Stimulated activated CD8-positive, alpha-beta memory T cell treated with anti-CD3 and anti-CD28 coated beads, Interleukin-4, amount 100 ng/mL, for 4 hours (primary cell): ENCODE measurements at places on chromosomes 7 and 10.

DNA sequence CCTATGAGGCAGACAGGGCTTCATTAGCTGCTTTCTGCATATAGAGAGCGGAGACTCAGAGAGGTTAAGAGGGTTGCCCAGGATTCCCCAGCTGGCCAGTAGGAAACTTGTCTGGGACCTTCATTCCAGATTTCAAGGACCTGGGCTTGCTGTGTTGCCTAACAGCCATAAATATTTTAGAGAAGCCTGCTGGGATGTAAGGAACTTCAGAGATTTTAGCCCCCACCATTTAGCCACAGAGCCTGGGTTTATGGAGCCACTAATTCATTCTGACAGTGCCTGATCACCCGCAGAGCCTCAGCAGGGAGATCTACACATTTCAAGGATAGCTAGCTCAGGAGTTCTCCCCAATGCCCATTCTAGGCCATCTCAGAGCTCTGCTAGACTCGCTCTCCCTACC is 56.6 kb upstream of the TRUB1 start:
- DNase-seq: no peak

GRCh38 chr7:157769526-157770215 is 432.9 kb downstream of the DNAJB6 start:
- DNase-seq: no peak

- DNase-seq: no peak
Observed at GRCh38 chr10:126972635-126973414, 67.6 kb downstream of the DOCK1 start.

DNA sequence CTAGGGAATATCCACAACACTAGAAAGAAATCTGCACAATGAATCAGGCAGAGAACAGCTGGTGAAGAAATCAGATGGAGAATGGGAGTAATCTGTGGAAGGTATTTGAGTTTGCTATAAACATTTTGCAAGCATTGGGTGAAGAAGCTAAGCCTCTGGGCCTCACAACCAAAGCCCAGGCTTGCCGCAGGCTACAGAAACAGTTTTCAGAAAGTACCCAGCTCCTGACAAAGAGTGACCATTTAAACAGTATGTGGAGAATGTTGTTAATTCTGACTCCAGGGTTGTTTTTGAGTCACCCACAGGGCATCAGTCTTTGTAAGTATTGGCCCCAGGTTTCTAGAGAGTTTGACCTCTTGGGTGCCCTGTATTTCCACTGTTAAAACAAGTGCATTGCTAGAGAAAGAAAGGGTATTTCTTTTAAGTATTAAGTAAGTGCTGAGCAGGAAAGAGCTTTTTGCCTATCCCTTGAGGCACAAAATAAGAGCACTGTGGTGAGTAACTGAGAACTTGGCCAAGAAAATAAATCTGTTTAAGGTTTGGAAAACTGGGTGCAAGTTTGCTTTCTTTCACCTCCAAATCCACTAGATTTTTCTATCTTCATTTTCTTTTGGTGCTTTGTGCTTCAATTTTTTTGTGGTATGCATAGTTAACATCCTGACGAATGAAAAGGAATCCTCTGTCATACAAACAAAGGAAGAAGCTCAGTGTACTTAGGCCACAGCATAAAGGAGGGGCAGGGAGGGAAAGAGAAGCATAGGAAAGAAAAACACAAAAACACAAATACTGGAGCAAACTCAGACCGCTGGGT is 691.8 kb downstream of the SUGCT start:
- DNase-seq: no peak

DNA sequence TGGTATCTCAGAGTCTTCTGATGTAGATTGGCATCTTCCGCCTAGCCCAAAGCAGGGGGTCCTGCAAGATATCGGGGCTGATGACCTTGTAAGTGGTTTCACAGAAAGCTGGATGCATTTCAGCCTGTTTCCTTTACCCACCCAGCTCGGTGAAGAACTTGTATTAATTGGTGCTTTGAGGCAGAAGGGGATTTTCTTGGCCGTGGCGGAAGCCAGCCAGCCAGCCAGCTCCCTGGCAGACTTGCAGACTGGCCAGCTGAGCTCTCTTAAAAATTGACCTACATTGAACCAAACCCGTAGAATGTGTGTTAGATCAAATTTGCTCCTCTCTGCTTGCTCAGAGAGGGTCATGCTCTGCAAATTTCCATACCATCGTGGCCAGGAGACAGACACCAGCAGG is 218.4 kb downstream of the ADAM12 start:
- no peak for DNase-seq

- DNase-seq: no peak
Observed at GRCh38 chr10:73867126-73867807, 7.1 kb downstream of the CAMK2G start.

- DNase-seq: no peak
Observed at GRCh38 chr7:1651031-1651446, 19.0 kb upstream of the ELFN1 start.

DNA sequence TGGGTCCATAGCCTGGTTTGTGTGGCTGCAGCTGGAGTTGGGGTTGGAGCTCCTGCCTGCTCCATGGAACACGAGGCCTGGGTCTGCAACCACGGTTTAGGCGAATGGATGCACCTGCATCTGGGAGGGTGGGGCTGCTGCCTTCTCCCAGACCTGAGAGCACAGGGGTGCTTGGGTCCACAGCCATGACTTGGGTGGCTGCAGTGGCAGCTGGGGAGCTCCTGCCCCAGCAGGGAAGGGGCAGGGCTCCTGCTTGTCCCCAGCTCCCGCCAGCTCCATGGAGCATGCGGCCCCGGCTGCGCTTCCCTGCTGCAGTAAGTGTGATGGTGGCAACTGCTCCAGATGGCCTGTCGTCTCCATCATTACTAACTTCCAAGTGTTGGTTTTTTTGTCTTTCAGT is 571.1 kb upstream of the LRRN3 start:
- DNase-seq: no peak

DNA sequence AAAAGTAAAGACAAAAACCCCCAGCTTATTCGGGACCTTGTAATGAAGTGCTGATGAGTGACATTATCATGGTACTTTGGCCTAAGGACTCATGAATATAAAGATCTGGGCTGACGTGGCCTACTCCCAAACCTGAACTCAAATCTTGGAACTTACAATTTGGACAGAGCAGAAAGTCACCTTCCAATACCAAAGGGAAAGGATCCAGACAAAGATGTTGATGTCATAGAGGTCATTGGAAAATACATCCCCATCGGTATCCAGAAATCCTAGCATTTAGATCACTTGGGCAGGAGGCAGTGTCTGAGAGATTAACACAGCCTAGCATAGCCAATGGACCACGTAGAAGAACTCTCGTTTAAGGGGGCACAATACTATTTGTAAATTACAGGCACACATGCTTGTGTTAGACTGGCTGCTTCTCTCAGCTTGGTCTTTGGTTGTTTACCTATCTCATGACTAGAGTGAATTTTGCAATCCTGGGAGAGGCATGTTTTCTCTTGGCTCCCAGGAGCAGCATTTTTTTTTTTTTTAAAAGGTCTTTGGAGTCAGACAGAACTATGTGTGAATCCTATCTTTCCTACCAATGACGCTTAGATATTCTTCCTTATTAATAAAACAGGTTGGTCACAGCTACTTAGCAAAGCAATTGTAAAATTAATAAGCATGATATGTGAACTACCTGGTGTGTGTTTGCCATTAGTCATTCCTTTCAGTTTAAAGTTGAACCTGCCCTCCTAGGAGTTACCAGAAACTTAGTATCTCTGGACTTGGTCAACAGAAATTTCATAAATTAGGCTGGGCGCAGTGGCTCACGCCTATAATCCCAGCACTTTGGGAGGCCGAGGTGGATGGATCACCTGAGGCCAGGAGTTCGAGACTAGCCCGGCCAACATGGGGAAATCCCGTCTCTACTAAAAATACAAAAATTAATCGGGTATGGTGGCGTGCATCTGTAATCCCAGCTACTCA is 27.8 kb upstream of the MRPS33 start:
- DNase-seq: no peak

GRCh38 chr7:155811895-155812761 is at the start of gene SHH:
TSS of gene SHH (minus strand) at chr7:155812463. CDS start at chr7:155812122, 341 bp downstream.
- DNase-seq: no peak

DNA sequence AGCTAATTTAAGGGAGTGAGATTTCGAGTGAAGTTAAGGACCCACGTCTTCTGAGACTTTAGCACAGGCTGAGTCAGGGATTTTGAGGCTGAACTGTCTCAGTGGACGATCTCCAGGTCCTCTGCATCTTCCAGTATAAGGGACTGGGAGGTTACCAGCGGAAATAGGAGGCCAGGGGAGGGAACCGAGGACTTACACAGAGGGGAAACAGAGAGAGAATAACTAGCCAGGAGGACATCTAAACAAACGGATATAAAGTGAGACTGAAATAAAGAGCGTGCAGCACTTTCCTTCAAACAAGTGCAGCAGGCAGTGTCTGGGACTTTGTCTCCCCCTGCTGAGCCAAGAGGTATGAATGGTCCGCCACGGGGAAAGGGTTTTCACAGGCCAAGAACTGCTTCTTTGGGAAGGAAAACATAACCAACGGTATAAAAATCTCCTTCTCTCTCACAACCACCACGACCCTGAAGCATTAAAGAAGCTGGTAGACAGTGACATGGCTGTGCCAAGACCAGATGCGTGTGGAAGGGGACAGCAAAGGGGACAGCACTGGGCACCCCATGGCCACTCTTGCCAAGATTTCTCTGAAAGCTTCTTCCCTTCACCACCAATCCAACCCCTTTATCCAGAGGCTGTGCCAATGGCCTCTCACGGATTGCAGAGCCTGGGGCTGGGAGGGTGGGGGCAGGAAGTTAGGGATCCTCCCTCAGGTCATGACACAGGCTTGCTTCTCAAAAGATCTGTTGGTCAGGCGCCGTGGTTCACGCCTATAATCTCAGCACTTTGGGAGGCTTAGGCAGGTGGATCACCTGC is 72.0 kb downstream of the SLC37A3 start:
- no peak for DNase-seq

DNA sequence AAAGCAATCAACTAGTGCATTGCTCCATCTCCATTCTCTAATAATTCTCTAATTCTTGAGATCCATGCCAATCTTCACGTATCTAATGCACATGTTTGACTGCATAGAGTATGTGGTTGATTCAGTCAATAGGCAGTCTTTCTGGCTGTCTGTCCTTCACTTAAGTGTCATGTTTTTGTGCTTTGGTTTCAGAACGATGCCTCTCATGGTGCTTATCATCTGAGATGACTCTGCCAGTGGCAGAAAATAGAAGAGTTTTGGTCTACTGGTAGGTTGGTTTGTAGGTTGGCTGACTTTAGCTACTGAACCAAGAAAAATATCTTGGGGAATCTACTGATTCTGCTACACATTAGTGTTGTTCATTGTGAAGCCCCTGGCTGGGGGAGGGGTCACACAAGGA is 364.2 kb downstream of the SFMBT2 start:
- DNase-seq: no peak

DNA sequence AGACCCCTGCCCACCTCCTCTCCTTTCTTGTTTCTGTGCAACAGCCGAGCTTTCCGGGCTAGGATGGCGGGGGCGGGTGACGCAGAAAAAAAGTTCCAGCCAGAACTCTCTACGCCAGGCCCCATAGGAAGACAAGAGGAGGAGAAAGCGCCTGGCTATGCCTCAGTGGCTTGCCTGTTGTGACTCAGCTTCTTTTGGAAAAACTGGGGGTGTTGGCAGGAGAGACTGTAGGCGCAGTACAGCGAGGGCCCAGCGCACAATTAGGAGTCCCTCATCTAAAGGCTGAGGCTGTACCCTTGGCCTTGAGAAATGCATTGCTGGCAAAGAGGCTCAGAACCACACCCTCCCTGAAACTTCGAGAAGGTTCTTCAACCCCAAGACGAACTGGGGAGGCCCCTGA is 28.0 kb upstream of the KPNA7 start:
- no peak for DNase-seq

- DNase-seq: no peak
Observed at GRCh38 chr10:11230498-11231167, 213.0 kb downstream of the CELF2 start.

DNA sequence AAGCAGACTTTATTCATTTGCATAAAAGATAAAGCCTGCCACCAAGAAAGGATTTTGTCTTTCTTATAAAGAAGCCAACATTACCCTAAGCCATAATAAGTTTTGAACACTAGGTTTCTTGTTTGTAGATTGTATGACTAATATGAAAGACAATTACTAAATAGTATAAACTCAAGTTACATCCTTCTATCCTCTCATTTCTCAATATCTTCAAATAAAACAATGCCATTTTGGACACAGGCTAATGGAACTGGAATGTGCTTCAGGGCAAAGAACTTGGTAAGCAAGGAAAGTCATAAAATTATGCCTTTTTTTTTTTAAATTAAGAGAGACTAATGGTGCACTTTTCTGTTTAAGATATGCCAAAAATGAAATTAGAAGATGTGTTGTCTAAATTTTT is 137.7 kb downstream of the DKK1 start:
- DNase-seq: no peak

DNA sequence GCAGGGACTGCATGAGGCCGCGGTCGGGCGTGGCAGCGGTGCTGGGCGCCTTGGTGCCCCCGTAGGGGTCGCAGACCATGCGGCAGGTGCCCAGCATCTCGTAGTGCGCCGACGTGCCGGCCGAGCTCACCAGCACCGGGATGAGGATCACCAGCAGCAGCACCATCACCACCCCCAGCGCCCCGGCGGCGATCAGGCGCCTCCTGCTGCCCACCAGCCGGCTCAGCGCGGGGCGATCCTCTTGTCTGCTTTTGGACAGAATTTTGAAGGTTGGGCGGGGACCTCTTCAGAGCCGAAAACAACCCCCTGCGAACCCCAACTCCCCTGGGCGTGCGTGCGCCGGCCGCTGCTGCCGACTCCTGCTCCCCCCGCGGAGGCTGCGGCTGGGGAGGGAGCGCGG is 779 bp downstream of the C1QL3 start:
- no peak for DNase-seq

GRCh38 chr7:143027683-143028082 is 751 bp upstream of the OR9A2 start:
- DNase-seq: no peak

- no peak for DNase-seq
Observed at GRCh38 chr7:24971333-24972165, 8.4 kb downstream of the OSBPL3 start.

GRCh38 chr10:74333174-74333573 is 182.2 kb downstream of the ADK start:
- DNase-seq: no peak

DNA sequence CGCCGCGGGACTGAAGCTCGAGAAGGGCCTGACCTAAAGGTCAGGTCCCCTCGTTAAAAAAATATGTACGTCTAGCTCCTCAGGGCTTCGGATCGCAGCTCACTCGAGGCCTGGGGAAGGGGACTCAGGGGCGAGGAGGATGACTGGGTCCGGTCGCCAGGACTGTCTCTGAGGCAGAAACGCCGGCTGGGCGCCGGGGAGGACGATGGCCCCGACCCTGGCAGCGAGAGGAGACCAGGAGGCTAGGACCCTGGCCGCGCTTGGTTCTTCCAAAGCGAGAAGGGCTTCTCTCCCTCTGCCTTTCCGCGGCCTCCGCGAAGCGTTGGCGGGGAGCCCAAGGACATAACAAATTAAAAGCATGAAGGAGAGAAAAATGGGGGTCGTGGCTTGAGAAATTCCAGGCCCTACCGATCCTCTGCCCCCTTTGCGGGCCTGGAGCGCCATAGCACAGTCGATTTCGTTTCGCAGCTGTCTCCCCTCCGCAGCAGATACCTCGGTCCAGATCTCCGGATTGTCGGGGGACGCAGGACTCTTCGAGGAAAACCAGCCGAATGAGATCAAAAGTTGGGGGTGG is 3.1 kb downstream of the NKX2-3 start:
- no peak for DNase-seq

- no peak for DNase-seq
Observed at GRCh38 chr7:24725554-24726241, 31.6 kb downstream of the GSDME start.
